ENCODE measurements at places on chromosomes 12 and 14.

GRCh38 chr14:51396222-51396815 lies 156.3 kb downstream of the TMX1 start:
- no peak for DNase-seq

DNA sequence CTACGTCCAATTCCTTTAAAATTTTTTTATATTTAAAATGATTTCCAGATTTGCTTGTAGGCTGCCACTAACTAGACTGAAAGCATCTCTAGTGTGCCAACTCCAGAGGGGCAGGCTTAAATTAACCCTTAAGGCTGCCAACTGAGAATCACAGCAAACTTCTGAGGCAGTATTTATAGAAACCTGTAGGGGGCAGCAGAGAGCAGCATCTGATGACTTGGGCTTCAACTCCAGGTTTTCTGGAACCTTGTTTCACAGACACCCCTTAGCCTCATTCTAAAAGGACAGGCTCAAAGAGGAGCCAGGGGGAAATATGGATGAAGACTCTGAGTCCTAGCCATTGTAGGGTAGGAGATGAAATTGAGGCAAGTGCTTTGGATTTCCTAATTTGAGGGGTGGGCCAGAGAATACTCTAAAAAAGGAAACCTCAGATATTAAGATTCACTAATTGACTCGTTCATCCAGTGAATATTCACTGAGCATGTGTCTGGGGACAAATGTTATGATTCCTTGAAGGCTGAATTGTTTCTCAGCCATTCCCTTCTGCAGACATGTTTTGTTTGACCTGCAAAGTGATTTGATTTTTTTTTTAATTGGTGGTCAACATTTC lies 63.3 kb upstream of the HSPB8 start:
- peak; percentile 3 for DNase-seq

DNA sequence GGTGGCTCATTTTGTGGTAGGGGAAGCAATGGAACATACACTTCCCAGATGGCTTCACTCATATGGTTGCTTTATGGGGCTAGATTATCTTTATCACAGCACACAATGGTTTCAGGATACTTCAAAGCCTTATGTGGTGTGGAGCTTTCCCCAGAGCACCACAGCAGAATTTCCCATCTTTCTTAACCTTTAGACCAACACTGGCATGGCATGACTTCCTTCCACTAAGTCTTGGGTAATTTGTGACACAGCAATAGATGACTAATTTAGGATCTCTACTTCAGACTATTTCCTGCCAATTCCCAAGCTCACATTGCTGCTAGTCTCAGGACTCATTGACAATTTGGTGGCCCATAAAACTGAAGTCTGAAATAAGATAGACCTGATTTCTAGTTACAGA lies 36.9 kb upstream of the DCN start:
- no peak for DNase-seq

GRCh38 chr12:77995436-77996167 lies 164.9 kb downstream of the NAV3 start:
- DNase-seq, result no peak

DNA sequence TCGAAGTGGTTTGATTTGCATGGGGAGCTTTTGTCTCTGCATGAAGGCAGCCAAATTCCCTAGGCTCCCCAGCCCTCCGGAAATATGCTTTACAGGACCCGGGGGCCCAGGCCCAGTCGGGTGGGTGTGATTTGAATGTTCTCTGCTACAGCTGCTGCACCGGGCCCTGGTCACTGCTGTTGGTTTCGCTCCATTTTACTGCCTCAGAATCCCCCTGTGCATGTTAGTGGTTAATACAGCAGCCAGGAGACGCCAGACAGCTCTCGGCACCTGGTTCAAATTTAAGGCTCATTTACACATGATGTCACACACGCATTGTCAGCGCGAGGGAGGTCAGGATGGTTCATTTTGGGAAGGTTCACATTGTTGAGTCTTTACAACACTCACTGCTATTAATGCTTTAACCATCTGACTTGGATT lies 99.6 kb downstream of the SLC38A6 start:
- no peak for DNase-seq

DNA sequence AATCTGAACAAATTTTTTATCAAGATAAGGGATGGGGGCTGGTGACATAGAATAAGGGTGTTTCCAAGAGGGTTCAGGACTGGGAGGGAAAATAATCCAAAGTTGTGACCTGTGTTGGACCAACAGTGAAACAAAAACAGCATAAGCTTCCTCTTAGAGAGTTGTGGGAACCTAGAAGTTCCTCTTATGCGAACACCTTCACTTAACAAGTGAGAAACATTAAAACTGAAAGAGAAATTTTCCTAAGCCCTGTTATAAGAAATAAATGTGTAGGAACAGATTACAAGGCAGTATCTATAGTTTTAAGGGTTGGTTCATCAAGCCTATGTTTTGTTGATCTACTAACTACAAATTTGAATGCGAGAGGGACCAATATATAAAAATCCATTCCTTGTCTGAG lies 58.4 kb downstream of the LLPH start:
- DNase-seq, result no peak

DNA sequence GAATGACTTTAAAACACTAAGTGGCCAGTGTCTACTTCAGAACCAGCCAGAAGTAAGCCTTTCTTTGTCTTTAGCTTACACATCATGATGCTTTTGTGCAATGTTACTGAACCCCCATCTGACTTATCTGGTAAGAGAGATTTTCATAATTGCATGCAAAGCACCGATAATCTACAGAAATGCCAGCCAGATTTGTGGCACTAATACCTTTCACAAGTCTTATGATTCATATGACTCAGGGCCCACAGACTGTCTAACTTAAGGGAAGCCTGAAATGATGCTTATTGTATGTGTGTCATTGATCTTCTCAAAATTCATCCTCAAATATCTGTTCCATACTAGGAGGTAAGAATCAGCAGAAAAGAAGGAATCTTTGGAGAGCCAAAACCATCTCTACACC lies 18.0 kb downstream of the IGF1 start:
- DNase-seq, result no peak

GRCh38 chr14:64110802-64111201 lies 183.4 kb downstream of the ESR2 start:
- no peak for DNase-seq

DNA sequence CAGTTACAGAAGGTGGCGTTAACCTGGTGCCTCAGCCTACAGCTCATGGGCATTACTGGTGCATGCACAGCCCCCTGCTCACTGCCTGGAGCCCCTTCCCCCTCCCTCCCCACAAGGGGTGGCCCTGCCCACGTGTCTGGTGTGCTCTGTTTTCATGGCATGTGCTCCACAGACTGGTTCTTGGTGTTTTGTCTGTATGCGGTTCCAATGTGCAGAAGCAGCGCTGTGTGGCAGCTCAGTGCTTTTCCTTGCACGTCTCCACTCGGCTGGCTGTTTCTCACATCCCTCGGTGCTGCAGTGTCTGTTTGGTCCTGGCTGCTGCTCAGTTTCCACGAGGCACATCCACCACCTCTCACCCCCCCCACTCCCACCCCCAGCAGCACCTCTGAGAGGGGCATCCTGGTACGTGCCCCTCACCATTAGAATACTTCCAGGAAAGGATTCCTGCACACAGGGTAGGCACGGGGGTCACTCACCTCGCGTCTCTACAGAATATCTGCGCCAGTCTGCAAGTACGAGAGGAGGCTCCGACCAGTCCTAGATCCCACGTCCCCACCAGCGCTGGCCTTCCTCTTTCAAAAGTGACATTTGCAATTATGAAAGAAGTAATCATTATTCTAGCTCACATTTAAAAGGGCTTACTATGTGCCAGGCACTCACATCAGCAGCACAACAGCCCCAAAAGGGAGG lies 27.1 kb downstream of the DIO3 start:
- DNase-seq, result no peak

- DNase-seq, result no peak
Observed at GRCh38 chr14:69540654-69541335, 33.9 kb downstream of the CCDC177 start.

GRCh38 chr14:73782623-73783022 lies 68.4 kb upstream of the PNMA1 start:
- no peak for DNase-seq

GRCh38 chr14:61107869-61108493 lies 126.9 kb downstream of the SLC38A6 start:
- no peak for DNase-seq

- DNase-seq, result peak; percentile 87
Observed at GRCh38 chr12:40107098-40107802, 1.4 kb upstream of the SLC2A13 start.

GRCh38 chr12:113838896-113839295 lies 127.2 kb downstream of the RBM19 start:
- DNase-seq, result no peak

DNA sequence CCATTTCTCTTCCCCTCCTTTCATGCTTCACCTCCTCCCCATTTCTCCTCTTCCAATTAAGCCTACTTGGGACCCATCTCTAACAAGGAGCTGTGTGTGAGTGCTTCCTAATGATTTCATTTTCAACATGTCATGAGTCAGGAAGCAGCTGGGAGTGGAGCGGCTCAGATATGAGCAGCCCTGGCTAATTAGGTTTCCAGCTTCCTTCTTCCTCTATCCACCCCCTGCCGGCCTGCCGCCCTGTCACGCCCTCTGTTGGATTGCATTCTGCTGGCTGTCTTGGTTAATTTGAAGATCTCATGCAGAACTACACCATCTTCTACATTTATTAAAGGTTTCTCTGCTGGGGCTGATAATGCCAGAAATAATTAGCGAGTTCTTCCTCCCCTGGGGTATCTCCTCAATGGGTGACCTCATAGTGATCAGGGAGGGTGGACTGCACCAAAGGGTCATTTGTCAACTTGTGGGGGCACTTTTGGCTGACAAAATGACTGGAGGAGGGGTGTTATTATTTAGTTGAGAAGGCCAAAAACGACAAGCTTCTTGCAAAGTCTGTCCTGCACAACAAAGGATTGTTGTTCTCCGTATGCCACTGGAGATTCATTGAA lies 300.9 kb upstream of the SRRM4 start:
- DNase-seq, result no peak

GRCh38 chr12:113232840-113233585 lies 11.7 kb downstream of the TPCN1 start:
- peak; percentile 18 for DNase-seq

- no peak for DNase-seq
Observed at GRCh38 chr14:100529561-100530031, 57.6 kb downstream of the BEGAIN start.

DNA sequence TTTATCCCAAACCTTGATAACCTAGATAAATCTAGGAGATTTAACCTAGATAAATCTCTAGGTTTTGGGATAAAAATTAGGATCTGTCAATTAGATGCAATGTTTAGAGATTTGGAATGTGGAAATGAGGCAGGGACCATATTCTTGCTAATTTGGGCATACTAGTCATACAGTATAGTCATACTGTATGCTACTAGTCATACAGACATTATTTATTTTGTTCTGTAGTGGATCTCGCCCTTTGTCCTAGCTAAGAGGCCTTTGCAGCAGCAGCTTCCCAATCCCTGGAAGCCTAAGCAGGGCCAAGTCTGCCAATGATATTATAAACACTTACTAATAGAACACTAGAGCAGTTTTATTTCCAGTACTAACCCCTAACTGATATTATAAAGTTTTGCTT lies 136.4 kb downstream of the CEP128 start:
- DNase-seq, result no peak

DNA sequence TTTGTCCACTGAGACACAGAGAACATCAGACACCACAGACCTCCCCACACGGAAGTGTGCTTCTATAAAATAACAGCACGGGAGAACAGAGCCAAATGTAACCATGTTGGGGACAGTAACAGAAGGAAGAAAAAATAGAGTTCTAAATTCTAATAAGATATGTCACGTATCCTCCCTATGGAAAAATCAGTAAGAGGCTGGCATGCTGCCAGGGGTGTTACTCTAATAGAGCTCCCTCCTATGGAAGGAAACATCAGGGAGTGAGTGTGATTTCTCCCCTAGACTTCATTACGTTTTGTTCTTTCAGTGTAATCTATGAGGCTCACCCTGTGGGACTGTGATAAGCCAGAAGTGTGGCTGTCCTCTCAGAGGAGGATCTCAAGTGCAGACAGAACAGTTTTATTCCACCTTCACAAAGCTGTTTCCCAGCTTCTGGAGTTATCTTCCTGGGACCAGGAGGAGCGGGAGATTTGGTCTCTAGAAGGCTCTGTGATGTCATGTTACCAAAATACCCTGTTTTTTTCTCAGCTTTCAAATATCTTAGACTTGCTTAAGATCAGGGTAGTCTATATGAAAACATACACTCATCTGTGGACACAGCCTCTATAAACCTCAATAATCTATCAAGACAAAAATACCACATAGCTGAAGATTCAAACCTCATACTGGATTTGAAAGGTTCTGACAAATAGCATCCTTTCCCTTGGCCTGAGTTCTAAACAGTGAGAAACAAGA lies 69.3 kb downstream of the ZFC3H1 start:
- DNase-seq, result no peak

DNA sequence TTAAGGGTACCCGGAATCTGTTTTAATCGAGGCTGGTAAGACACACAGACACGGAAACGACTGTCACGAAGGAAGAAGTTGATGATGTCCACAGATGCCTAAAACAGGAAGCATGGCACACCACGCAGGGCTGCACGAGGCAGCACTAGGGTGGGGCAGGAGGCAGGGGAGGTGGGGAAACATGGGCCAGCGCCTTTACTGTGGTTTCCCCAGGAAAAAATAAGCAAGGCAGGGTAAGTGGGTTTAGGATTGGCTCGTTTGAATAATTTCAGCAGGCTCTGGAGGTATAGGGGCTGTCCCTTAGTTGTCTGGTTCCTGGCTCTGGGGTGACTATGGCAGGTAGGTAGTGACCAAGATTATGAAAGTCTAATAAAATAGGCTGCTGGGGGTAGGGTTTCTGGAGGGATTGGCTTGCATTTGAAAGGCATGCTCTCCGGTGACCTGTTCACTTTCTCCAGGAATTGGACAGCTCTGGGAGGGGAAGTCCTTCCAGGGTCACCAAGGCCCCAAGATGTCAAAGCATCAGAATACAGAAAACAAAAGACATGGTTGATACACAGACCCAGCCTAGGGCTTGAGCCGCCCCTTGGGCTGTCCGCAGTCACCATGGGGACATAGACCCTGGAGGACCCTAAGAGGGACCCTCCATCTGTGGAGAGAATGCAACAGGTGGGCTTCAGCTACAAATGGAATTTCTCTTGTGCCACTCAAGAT lies 35.3 kb downstream of the MAP1LC3B2 start:
- DNase-seq, result peak; percentile 9

DNA sequence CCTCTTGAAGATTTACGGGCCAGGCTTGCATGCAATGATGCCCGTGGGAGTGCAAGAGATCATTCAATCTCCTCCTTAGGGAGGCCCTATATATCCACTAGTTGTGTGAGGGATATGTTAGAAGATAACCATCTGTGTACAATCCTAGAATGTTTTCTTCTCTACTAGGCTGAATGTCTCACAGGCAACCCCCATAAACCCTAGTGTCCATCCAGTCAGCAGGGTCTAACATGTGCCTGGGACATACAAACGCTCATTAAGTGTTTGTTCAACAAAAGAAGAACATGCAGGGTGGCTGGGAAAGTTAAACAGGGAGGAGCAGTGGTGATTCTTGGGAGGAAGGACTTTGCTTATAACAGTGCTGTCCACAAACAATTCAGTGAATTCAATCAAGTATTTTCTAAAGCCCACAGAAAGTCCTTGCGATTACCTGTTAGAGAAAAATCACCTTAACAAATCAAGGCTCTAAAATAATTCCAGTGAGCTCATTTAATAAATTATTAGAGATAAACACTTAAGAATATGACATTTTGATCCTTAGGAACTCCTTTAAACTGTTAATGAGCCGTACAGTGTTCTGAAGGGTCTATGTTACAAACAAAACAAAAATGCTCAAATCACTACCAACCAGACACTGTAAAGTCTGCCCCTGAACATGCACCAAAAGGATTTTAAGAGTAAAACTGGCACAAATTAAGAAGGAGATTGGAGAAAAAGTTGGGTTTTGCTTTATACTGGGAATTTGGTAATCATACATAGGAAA lies 96.6 kb upstream of the FERMT2 start:
- no peak for DNase-seq

- DNase-seq, result no peak
Observed at GRCh38 chr12:115172521-115172920, 488.5 kb upstream of the TBX3 start.

Data from activated CD4-positive, alpha-beta T cell treated with anti-CD3 and anti-CD28 coated beads, Interleukin-2, amount 50 U/mL, for 24 hours (primary cell).